ENCODE measurements at places on chromosomes 2 and 18. TPM values are rescaled to one million over a fixed set of nuclear protein-coding genes. Genes with fewer than 3 reads are reported as not detected.

TMEM37 gene
- not detected for total RNA-seq

MROH2A gene
- total RNA-seq = not detected

FBXO48 gene
- total RNA-seq = 2.1 TPM

REG3A gene
- not detected for total RNA-seq

WNT10A gene
- total RNA-seq = 6.1 TPM

NGEF gene
- 0.23 TPM for total RNA-seq

IL36B gene
- not detected for total RNA-seq

LRRTM4 gene
- not detected for total RNA-seq

CD207 gene
- not detected for total RNA-seq

DNA sequence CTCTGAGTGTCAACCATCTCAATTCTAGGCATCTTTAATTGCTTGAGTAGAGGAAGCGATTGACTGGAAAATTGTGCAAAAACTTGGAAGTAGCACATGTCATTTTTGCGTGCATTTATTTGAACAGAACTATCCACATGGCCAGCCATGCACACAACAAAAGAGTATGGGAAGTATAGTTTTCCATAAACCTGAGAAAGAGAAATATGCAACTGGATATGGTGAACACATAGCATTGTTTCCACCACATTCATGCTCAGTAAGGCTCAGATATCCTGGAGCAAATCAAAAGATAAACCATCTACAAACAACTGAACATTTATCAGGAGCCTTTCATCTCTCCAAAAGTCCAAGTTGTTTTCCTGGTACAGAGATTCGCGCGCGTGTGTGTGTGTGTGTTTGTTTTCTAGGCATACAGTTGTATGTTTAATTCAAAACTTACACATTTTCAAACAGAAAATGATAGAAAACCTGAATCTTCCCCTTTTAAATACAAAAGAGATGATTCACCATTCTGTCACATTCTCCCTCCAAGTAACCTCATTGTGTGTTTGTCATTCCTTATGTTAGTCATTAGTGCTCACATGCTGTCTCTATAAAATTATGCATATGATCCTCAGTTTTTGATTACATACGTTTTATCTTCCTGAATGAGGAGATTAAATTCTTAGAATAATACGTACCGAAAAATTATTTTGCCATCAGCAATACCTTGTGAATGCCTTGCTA is 780.4 kb upstream of the NRXN1 start:
- no peak for DNase-seq

DNA sequence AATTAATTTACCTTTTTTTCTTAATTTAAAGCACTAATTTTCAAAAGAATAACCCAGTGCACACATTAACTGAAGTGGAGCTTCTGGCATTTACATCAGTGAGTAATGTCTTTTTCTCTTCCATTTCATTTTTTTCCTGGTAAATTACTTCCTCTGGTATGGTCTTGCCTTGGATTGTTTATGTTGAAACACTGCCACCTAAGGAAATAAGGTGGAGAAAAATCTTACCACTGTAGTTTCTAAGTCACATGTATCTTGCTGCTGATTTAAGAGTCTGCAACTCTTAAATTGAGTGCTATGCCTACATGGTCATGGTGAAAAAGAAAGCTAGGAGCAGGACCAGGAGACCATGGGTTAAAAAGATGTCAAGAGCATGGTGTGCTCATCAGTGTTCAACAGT is 51.0 kb downstream of the TTC27 start:
- no peak for DNase-seq

DNA sequence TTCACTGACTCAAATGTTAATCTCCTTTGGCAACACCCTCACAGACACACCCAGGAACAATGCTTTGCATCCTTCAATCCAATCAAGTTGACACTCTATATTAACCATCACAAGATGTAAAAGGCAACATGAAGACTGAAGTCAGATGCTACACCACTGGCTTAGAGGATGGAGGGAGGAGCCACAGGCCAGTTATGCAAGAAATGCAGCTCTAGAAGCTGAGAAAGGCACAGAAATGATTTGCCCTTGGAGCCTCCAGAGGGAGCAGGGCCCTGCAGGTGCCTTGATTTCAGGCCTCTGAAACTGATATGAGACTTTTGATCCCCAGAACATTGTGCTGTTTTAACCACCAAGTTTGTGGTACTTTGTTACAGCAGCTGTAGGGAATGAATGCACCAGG is 276.3 kb downstream of the KCNS3 start:
- no peak for DNase-seq

DNA sequence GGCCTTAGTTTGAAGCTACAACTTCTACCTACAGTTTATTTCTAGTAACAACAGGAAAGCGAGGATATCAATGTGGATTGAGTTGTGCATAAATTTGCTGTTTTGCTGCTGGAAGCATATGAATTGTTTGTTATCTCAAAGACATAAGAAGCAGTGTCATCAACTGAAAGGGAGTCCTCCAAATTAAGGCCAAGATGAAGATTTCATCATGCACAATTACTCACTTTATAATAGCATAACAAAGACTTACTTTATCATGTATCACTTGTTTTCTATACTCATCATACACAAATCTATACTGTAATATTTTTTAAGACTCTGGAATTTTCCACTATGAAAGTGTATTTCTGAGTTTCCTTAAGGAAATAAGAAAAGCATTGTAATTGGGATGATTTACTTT is 136.1 kb upstream of the FANCL start:
- no peak for DNase-seq

DNA sequence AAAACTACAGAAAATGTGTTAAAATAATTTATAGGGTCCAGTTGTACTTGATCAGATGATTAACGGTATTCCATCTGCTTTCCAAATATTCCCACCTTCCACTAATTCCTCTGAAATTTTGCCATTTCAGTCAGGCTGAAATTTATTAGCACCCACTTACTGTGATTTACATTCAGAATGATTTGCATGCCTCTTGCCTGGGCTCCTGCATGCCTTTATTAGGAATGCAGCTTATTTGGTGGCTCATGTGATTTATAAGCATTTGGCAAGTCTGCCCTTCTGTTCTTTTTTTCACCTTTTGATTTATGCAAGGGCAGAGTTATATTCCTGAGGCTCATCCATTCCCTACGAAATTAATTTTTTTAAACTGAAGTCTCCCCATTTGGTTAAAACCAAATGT is 1594.5 kb upstream of the PIK3C3 start:
- DNase-seq = no peak

- no peak for DNase-seq
Measured at GRCh38 chr2:11891671-11892440, 145.4 kb downstream of the LPIN1 start.

- no peak for DNase-seq
Measured at GRCh38 chr2:152407204-152407721, 72.3 kb downstream of the FMNL2 start.

DNA sequence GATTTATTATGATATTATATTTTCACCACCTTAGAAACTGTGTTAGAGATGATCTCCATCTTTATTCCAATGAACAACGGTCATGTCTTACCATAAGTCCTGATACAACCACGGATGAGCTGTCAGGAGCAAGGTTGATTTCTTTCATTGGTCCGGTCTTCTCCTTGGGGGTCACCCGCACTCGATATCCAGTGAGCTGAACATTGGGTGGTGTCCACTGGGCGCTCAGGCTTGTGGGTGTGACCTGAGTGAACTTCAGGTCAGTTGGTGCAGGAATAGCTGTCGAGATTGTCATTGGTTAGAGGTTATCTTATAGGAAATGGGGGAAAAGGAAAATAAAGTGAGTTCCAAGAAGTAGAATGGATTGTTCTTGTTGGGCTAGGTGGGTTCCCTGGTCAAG is 56.8 kb downstream of the FN1 start:
- DNase-seq = no peak

- no peak for DNase-seq
Measured at GRCh38 chr2:102591491-102592045, 27.8 kb upstream of the SLC9A2 start.

DNA sequence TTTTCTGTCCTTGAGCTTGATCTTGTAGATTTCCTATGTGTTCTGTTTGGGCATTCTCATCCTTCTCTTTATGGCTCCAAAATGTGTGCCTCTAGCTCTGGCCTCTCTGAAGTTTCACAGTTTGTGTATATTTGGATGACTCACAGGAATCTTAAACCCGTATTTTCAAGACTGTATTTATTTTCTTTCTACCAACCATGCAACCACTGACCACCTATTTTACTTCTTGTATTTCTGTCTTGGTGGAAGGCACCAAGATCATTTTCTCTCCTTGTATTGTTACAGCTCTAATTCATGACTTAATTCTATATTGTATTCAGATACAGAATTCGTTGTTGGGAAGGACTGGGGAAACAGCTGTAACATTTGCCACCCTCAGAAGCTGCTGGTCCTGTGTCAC is 39.5 kb downstream of the ACSL3 start:
- DNase-seq = no peak

GRCh38 chr2:45612731-45613130 is 1.7 kb upstream of the SRBD1 start:
- no peak for DNase-seq

Measured in activated naive CD4-positive, alpha-beta T cell treated with anti-CD3 and anti-CD28 coated beads, Interleukin-2, amount 50 U/mL, for 72 hours (primary cell).